Bronchial smooth muscle cell (primary cell): ENCODE measurements at places on chromosomes 5 and 9. TPM values are rescaled to one million over a fixed set of nuclear protein-coding genes. Genes with fewer than 3 reads are reported as not detected.

Gene BARHL1
- not detected in 2 replicates for total RNA-seq

Gene PCDHA9
- 0.09 and 0.16 TPM in 2 replicates for total RNA-seq

Gene CDH6
- total RNA-seq: 62.3 and 85.1 TPM in 2 replicates

Gene PCDHA2
- under 0.01 TPM in 1 of 2 replicates, not detected in the other for total RNA-seq

Gene GHR
- total RNA-seq: 2.5 and 3.5 TPM in 2 replicates

Gene TAF11L10
- not detected in 2 replicates for total RNA-seq

Gene SLC23A1
- total RNA-seq: not detected in 2 replicates

Gene NR6A1
- 0.26 and 0.47 TPM in 2 replicates for total RNA-seq

Gene CMYA5
- total RNA-seq: 3.9 and 5.9 TPM in 2 replicates

Gene ADAMTS2
- 30.3 and 36.8 TPM in 2 replicates for total RNA-seq

Gene ZNF169
- 1.5 and 2.7 TPM in 2 replicates for total RNA-seq

Gene ROR2
- total RNA-seq: 2.4 and 5.8 TPM in 2 replicates

Gene CXCL14
- total RNA-seq: not detected in 2 replicates

Gene PCSK5
- total RNA-seq: 4.7 and 7.1 TPM in 2 replicates

Gene GARIN3
- not detected in 2 replicates for total RNA-seq
